Activated T-cell treated with anti-CD3 and anti-CD28 coated beads for 24 hours (primary cell): ENCODE measurements at places on chromosomes 6 and 20.

GRCh38 chr6:96468281-96468680, 53.3 kb upstream of the UFL1 start:
- no peak for DNase-seq

DNA sequence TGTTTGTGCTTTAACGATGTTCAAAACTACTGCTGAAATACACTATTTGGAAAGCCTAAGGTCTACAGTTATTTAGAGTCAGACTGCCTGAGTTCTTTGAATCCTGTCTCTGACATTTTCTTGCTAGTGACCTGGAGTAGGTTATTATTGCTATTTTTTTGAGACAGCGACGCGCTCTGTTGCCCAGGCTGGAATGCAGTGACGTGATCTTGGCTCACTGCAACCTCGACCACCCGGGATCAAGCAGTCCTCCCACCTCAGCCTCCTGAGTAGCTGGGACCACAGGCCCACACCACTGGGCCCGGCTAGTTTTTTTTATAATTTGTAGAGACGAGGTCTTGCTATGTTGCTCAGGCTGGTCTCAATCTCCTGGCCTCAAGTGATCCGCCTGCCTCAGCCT, 96.6 kb downstream of the TIAM2 start:
- DNase-seq, result no peak

DNA sequence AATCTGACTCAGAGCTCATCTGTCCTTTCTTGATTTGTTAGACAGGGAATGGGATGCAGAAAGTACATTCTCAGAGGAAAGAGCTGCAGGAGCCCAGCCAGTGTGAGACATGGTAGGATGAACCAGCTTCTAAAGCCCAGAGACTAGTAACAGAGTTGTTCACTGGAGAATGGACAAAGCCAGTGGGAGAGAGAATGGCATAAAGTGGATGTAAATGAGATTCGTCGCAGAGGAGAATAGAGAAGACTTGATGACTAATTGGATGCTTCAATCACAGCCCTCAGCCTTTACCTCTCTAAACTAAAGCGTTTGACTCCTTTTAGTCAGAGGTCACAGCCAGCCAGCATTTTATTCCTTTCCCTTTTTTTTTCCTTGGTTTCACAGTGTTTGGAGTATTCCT, 25.5 kb upstream of the L3MBTL3 start:
- DNase-seq, result no peak

- no peak for DNase-seq
Observed at GRCh38 chr20:25082498-25082873, 545 bp upstream of the VSX1 start.

DNA sequence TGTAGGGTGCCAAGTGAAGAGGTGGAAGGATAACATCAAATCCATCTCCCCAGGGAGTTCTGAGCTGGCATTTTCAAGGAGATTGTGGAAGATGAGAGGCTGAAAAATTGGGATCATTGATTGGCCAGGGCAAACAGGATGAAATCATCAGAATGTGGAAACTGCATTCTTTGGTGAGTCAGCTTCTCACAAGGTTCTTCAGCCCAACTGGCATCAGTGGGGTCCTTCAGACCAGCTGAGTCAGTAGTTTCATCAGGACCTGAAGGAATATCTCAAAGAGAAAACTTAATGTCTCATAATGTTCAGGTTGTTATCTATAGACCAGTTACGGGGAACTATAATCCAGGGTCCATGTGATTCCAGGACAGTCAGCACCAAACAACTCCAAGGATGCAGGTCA, 195.8 kb downstream of the HAO1 start:
- no peak for DNase-seq

DNA sequence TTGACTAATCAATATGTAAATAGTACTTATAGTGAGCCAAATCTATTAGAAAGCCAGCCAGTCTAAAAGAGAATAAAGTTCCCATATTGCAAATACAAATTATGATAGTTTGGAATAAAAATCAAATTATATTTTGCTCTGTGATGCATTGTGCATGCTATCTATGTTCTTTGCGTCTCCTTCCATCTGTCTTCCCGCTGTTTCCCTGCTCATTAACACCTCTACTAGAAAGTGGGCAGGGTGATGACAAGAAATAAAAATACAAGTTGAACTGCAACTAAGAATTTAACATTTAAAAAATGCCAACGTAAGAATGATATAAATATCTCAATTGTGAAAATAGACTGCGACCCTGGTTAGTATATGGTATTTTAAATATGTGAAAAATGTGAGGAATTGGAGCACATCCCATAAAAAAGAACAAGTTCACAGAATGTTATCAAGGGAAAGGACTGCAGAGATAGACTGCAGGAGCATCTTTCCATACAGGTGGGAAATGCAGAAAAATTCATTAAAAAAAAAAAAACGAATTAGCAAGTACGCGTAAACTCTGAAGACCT, 157.6 kb upstream of the PDE7B start:
- DNase-seq, result no peak

DNA sequence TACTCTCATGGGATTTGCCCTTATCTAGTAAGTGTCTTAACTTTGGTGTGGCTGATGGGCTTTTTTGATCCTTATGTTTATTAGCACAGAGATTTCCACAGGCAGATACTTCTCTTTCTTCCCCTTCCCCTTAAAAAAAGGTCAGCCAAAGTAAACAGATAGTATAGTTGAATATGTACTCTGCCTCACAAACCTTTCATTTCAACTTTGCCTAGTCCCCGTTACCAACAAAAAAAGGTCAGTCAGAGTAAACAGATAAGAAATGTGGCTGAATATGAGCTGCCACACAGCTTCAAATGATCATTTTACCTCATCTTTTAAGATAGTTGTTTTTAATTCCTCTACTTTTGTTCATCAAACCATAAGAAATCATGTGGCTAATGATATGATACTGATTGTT, 34.1 kb upstream of the SLC35D3 start:
- no peak for DNase-seq
